Liver (tissue), 10 donors: ENCODE measurements at places on chromosomes 2 and 18.

DNA sequence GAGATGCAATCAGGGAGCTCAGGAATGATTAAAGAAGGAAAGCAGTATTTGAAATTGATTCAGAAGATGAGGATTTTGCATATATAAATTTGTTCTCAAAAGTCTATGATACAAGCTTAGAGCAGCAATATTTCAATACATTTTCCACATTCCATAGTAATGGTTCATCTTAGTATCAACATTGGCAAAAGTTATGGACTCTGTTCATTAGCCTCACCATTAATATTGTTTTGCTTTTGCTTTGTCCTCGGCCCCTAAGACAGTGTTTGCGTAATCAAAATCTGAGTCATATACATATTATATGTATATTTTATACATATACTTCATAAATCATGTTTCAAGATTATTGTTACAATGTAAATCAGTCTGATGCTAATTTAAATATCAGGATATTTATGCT, 176.6 kb downstream of the CNTNAP5 start:
- no peaks in the 10 kb centered on the region for H3K36me3 ChIP-seq
- H3K4me1 ChIP-seq: no peaks in the 10 kb centered on the region
- no peak overlapping the region for H3K4me3 ChIP-seq
- DNase-seq: no peak

- no peaks in the 10 kb centered on the region for H3K36me3 ChIP-seq
- H3K27me3 ChIP-seq: peaks cover 2% of the 10 kb centered on the region
- no peak overlapping the region for H3K4me3 ChIP-seq
- no peak for DNase-seq
- H3K27ac ChIP-seq: no peak overlapping the region
Observed at GRCh38 chr2:205764270-205764746, 82.0 kb downstream of the NRP2 start.

DNA sequence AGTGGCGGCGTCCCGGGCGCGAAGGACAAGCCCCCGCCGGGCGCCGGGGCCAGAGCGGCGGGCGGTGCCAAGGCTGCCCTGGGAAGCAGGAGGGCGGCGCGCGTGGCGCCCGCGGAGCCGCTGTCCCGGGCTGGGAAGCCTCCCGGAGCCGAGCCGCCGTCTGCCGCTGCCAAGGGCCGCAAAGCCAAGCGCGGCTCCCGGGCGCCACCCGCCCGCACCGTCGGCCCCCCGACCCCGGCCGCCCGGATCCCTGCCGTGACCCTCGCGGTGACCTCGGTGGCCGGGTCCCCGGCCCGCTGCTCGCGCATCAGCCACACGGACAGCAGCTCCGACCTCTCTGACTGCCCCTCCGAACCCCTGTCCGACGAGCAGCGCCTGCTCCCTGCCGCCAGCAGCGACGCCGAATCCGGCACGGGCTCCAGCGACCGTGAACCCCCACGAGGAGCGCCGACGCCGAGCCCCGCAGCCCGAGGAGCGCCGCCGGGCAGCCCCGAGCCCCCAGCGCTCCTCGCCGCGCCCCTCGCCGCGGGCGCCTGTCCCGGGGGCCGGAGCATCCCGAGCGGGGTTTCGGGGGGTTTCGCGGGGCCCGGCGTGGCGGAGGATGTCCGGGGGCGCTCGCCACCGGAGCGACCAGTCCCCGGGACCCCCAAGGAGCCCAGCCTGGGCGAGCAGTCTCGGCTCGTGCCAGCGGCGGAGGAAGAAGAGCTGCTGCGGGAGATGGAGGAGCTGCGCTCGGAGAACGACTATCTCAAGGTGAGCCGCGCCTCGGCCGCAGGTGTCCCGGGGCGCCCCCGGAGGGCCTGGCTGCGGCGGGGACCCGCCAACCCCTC, 820 bp downstream of the MTCL1 start:
- no peaks in the 10 kb centered on the region for H3K36me3 ChIP-seq
- H3K4me1 ChIP-seq: peaks cover 7% of the 10 kb centered on the region
- peak overlapping the region; percentile 16 for H3K4me3 ChIP-seq

DNA sequence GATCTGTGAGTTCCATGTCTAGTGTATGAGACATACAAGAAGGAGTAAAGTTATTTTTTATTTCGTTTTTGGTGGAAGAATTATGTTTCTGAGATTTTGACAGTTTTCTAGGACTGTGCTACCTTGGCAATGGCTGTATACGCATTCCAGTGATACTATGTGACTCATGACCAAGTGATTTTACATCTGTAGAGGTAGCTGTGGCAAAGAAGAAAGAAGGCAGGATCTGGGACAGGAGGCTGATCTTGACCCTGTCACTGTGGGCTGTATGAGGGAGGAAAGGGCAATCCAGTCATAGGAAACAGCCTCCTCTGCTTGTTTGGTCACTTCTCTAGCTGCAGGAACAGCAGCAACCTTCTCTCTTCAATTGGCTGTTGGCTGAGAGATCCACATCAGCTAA, 44.0 kb upstream of the PDCL3 start:
- no peaks in the 10 kb centered on the region for H3K4me1 ChIP-seq
- H3K27ac ChIP-seq: no peak overlapping the region
- H3K36me3 ChIP-seq: no peaks in the 10 kb centered on the region
- no peak overlapping the region for H3K4me3 ChIP-seq

- no peak overlapping the region for H3K4me3 ChIP-seq
- H3K27ac ChIP-seq: no peak overlapping the region
- H3K4me1 ChIP-seq: no peaks in the 10 kb centered on the region
- H3K36me3 ChIP-seq: no peaks in the 10 kb centered on the region
- H3K27me3 ChIP-seq: no peaks in the 10 kb centered on the region
- DNase-seq: no peak
Observed at GRCh38 chr2:2524348-2524941, 193.4 kb upstream of the MYT1L start.
